ENCODE measurements at places on chromosomes 7 and 10. TPM values are rescaled to one million over a fixed set of nuclear protein-coding genes. Genes with fewer than 3 reads are reported as not detected.
A peak's percentile ranks its signal among the peaks of the same experiment; 100 is the strongest.

MUC12 gene
- total RNA-seq = 1.2 TPM

PTPRE gene
- 60.5 TPM for total RNA-seq

TRIM73 gene
- total RNA-seq = 5.6 TPM

PRF1 gene
- total RNA-seq = 29.5 TPM

KLF14 gene
- total RNA-seq = not detected

DNA sequence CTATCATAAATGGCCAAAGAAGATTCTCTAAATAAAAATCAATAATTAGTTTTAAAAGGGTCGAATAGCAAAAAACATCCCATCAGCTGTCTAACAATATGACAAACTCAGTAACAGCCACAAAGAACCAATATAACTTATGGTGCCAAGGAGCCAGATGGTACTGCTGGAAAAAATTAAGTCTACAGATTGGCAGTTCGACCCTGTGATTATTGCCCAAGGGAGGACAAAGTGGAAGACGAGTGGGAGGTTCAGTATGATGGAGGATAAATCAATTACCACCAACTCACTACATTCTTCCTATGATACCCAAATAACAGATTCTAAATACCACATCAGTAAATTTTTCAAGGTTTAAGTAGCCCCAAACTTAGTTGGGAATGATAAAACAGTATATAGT lies 49.0 kb downstream of the SKAP2 start:
- peaks cover 7% of the 10 kb centered on the region for H3K4me1 ChIP-seq
- no peak overlapping the region for H3K27ac ChIP-seq
- no peak overlapping the region for H3K4me3 ChIP-seq
- no peak for DNase-seq
- no peaks in the 10 kb centered on the region for H3K27me3 ChIP-seq

DNA sequence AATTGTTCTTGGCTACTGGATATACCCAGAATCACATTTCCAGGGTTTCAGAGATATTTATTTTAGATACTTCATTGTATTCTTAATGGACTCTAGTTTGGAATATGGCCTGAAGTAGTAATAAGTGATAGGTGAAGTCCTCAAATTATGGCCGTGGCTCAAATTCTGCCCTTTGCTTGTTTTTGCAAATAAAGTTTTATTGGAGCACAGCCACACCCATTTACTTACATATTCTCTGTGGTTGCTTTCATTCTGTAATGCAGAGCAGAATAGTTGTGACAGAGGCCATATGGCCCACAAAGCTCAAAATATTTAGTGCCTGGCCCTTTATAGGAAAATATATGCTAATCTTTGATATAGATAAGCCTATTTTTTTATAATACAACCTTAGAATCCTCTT lies 19.5 kb downstream of the ANLN start:
- no peaks in the 10 kb centered on the region for H3K27me3 ChIP-seq
- H3K27ac ChIP-seq = no peak overlapping the region
- H3K4me1 ChIP-seq = no peaks in the 10 kb centered on the region
- H3K4me3 ChIP-seq = no peak overlapping the region
- no peak for DNase-seq
- H3K36me3 ChIP-seq = no peaks in the 10 kb centered on the region

DNA sequence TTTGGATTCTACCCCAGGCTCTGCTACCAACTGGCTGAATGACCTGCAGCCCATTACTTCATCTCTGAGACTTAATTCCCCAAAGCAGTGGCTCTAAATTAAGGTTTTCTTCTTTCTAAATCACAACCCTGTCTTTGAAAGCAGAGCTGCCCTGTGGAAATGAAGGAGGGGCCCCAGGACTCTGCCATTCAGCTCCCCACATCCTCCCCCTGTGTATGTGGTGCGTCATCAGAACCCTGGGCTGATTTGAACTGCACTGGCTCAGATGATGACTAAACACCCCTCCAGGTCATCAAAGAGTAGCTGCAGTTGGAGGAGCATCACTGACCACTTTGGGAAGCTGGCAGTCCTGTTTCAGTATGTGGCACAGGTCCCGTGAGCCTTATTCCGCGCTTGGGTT lies 46.6 kb downstream of the BPGM start:
- DNase-seq = no peak
- H3K4me1 ChIP-seq = peaks cover 13% of the 10 kb centered on the region
- H3K27ac ChIP-seq = no peak overlapping the region
- H3K36me3 ChIP-seq = no peaks in the 10 kb centered on the region
- no peak overlapping the region for H3K4me3 ChIP-seq

DNA sequence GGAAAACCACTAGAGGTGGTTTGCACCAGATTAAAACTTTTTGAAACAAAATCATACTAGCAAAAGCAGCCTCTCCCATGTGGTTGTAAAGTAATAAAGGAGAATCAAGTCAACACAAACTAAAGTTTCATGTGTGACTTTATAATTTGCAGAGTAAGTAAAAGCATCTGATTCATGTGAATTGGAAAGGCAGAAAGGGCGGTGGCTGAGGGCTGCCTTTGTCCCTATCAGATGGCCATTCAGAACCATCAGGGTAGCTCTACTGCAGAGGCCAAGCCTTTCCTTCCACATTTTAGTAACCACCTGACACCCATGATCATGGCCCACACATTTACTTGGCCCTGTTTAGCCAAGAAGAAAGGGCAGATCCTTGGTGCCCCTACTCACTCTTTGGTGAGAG lies 15.7 kb downstream of the WNT16 start:
- H3K4me1 ChIP-seq = no peaks in the 10 kb centered on the region
- no peak overlapping the region for H3K27ac ChIP-seq
- H3K27me3 ChIP-seq = no peaks in the 10 kb centered on the region
- H3K36me3 ChIP-seq = peaks cover 12% of the 10 kb centered on the region
- DNase-seq = no peak

DNA sequence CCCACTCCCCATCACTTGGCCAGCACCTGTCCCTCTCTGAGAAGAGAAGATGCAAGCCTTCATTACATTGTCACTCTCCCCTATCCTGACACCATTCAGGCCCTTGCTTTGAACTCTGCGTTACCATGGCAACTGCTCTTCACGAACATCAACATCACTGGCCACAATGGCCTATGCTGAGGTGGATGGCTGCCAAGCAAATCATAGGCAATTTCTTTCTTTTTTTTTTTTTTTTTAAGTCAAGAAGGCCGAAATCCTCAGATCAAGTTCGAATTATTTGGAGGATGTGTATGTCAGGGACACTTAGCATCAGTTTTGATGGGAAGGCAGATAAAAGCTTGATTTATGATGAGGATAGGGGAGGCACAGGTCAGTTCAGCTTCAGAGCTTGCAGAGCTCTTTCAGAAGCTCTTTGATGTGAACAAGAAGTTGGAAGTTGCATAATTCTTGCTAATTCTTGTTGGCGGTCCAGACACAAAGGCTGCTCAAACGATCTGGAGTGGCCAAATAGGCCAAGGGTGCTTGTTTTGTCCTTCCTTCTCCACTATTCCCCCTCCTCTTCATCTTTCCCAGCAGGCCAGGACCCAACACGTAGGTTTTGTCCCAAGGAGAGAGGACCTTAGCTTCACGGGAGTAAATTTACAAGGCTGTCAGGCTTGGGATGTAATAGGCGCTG lies 179.9 kb upstream of the NPVF start:
- H3K27ac ChIP-seq = no peak overlapping the region
- no peak for DNase-seq
- H3K4me1 ChIP-seq = no peaks in the 10 kb centered on the region
- no peaks in the 10 kb centered on the region for H3K36me3 ChIP-seq

GRCh38 chr7:102119213-102119651 lies 167.4 kb upstream of the SH2B2 start:
- H3K27me3 ChIP-seq = no peaks in the 10 kb centered on the region
- H3K36me3 ChIP-seq = peaks cover 33% of the 10 kb centered on the region
- no peak overlapping the region for H3K4me3 ChIP-seq
- H3K27ac ChIP-seq = no peak overlapping the region

GRCh38 chr10:44010873-44011602 lies 362.4 kb upstream of the ZNF32 start:
- H3K27ac ChIP-seq = no peak overlapping the region
- DNase-seq = no peak
- H3K36me3 ChIP-seq = no peaks in the 10 kb centered on the region
- no peaks in the 10 kb centered on the region for H3K27me3 ChIP-seq

DNA sequence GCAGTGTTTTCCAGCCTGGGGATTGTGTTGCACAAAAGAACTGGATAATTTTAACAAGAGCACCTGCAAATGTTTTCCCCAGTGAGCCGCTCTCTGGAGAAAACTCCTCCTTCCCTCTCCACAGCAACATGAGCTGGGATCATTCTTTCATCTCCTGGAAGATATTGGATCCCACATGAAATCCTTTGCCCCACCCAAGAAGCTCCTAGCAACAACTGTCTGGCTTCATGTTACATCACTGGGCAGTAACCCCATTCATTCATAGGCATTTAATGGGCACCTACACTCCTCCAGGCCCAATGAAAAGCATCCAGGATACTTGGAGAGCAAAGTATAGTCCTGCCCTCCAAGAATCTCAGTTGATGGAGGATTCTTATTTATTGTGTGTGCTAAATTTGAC lies 27.2 kb downstream of the LSM5 start:
- DNase-seq = no peak
- no peaks in the 10 kb centered on the region for H3K27me3 ChIP-seq
- no peak overlapping the region for H3K4me3 ChIP-seq

DNA sequence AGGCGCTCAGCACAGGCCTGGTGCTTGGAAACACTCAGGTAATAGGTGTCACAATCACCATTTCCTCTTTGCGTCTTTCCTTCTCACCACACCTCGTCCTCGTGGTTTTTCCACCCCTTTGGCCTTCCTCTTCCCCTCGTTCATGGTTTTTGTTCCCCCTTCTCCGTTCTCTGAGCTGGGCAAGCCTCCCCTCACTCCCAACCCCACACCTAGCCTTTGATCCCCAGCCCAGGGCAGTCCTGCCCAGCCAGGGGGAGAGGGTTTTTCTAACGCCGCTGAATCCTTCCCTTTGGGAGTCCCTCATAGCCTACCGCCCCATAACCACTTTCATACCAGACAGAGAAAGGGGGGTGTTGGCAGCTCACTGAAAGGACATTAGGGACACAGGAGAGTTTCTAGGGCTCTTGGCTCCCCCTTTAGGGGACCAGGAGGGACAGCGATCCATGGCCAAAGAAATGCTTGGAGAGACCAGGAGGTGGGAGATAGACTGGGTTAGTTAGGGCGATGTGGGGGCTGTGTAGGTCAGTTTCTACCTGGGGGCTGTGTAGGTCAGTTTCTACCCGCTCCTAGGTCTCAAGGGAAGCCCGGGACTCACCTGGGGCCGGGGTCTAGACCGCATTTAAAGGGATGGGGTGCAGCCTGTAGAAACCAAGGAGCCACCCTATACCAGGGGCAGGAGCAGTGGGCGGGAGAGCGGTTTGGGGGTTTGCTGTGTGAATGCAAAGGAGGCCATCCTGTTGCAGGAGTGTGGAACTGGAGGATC lies 1.4 kb downstream of the EPHB4 start:
- peak overlapping the region; percentile 80 for H3K27ac ChIP-seq
- no peak for DNase-seq
- peaks cover 28% of the 10 kb centered on the region for H3K4me1 ChIP-seq

- no peaks in the 10 kb centered on the region for H3K27me3 ChIP-seq
- no peaks in the 10 kb centered on the region for H3K4me1 ChIP-seq
- H3K27ac ChIP-seq = no peak overlapping the region
These were observed 329.6 kb upstream of the SEMA3C start for GRCh38 chr7:81248420-81248819.

DNA sequence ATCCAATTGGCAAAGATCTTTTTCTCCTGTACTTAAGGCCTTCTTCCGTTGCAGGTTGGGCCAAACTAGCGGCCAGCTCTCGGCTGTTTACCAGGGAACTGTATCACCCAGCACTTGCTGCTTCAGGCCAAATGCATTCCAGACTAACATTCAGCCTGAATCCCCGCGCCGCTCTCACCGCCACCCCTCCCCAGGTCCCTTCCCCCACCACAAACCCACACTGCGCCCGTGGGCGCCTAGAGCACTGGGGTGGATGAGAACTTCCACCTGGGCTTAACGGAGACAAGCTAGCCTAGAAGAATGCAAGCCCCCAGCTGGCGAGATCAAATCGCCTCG lies 676 bp downstream of the TCAF1 start:
- DNase-seq = peak; percentile 55
- H3K4me3 ChIP-seq = peak overlapping the region; percentile 93
- no peaks in the 10 kb centered on the region for H3K36me3 ChIP-seq
- no peaks in the 10 kb centered on the region for H3K27me3 ChIP-seq
- peaks cover 25% of the 10 kb centered on the region for H3K4me1 ChIP-seq
- peak overlapping the region; percentile 92 for H3K27ac ChIP-seq

- no peak overlapping the region for H3K4me3 ChIP-seq
- H3K4me1 ChIP-seq = no peaks in the 10 kb centered on the region
- DNase-seq = no peak
- H3K36me3 ChIP-seq = no peaks in the 10 kb centered on the region
These were observed 60.7 kb downstream of the DGKB start for GRCh38 chr7:14841869-14842268.

Measured in lower lobe of right lung (tissue), 2 donors.